SJCRH30 (cell line): ENCODE measurements at places on chromosomes 1 and 21. TPM values are rescaled to one million over a fixed set of nuclear protein-coding genes. Genes with fewer than 3 reads are reported as not detected.

- DNase-seq: peak; percentile 49
Measured at GRCh38 chr21:36747815-36748383, 49.0 kb downstream of the SIM2 start.

- no peak for DNase-seq
Measured at GRCh38 chr1:236213534-236213933, 68.2 kb downstream of the ERO1B start.

DNA sequence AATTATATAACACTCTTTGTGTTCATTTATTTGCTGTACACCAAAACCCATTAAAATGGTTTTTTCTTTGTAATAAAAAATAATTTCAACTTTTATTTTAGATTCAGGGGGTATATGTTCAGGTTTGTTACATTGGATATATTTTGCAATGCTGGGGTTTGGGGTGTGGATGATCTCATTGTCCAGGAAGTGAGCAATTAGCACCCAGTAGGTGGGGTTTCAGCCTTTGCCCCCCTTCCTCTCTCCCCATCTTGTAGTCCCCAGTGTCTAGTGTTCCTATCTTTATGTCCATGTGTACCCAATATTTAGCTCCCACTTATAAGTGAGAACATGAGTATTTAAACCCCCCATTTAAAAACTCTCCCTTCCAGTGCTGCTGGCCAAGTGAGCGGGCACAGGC, 184.6 kb downstream of the RHOU start:
- no peak for DNase-seq

The RNF186 gene
- total RNA-seq: 0.73 and 0.86 TPM in 2 replicates

- DNase-seq: peak; percentile 81
Measured at GRCh38 chr1:31755850-31756492, 8.2 kb downstream of the ADGRB2 start.

- no peak for DNase-seq
Measured at GRCh38 chr1:170426596-170426995, 105.4 kb upstream of the GORAB start.

The BRDT gene
- not detected in 2 replicates for total RNA-seq

DNA sequence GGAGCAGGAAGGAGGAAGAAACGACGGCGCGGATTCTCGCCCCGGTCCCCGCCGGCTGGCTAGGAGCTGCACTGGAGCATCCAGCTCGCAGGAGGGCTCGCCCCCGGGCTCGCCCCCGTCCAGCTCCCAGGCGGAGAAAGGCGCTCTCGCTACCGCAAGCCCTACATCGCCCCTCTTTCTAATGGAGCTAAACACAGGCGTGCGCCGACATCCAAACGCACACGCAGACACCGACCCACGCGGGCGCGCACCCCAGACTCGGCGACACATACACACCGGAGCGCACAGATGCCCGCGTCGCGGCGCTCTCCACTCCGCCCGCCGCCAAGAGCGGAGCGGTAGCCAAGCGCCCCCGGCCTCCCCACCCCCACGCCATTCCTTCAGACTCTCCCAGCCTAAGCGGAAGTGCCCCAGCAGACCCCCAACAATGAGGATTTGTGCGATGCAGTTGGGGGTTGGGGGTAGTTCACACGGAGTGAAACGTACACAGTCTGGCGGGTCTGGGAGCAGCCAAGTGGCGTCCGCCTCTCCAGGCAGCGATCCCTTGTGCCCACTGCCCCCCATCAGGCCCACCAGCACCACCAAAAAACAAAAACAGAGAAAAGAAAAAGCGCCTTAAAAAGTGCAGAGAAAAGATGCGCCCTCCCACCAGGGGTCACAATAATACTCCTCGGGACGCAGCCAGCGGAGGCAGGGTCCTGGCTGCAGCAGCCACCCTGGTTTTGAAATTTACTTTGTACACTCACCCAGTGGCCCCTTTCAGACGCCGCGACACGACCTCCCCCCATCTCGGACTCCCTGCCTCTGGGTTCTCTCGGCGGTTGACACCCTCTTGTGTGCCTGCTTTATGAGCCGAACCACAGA, 1.4 kb downstream of the DAB1 start:
- no peak for DNase-seq

DNA sequence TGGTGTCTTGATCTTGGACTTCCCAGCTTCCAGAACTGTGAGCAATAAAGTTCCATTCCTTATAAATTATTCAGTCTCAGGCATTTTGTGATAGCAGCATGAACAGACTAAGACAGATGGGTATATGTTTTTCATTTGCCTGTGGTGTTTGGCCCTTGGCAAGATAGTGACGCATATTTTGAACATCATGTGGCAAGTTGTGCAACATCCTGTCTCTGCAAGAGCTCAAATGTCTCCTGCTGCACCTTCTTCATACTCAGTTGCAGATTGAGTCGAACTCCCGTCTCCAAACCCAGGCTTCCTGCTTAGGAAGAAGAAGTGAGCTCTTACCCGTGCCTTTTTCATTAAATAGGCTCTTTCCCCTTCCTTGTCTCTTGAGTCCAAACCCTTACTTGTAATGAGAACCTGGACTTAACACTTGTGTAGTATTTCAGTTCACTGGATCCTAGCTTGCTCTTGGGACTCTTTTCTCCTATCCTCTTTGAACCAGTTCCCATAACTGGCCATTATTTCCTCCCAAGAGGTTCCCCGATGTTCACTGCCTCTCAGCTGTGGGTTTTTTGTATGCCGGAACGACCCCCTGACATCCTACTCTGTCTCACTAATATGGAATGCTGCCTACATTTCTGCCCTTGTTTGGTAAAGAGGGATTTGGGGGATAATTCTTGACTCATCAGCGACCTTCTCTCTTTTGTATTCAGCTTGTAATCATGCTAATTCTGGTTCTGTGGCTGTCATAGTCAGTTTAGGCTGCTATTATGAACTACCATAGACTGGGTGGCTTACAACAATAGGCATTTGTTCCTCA, 125.0 kb upstream of the KCNK2 start:
- peak; percentile 11 for DNase-seq

DNA sequence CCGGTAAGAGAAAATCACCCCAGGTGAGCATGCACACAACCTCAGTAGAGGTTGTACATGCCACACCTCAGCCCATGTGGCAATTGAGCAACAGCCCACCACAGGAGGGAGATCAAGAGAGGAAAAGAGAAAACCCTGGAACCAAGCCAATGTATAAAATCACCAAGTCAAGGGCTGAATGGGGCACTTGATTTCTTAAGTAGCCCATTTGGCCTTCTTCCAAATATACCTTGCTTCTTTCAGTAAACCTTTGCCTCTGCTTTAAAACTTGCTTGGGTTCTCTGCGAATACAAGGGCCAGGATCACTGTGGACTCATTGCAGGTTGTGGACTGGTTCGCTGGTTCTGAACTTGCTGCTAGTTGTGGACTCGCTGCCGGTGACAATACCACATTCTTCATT, 1814.0 kb downstream of the PLA2G4A start:
- no peak for DNase-seq

GRCh38 chr1:35475856-35476674, 81.1 kb downstream of the KIAA0319L start:
- no peak for DNase-seq

GRCh38 chr1:109892561-109893368, 17.9 kb upstream of the CSF1 start:
- DNase-seq: no peak

The THEM5 gene
- total RNA-seq: 0.25 and 0.75 TPM in 2 replicates

DNA sequence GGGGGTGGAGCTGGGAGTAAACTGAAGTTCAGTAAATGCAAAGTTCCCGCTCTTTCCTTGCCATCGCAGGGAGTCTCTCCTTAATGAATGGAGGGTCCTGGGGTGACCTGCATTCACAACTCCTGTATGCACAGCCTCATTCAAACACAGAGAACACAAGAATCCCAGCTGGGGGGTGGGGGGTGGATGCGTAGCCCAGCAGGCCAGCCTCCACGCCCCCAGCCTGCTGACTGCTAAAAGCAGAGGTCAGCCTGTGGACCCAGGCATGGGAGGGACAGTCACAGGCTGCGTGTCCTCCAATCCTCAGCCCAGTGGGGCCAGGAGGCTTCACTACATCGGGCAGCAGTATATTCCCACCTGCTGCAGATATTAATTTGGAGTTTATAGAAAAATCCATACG, 263.1 kb downstream of the GRIK3 start:
- no peak for DNase-seq

- DNase-seq: no peak
Measured at GRCh38 chr1:11839727-11840705, 7.6 kb downstream of the NPPA start.

DNA sequence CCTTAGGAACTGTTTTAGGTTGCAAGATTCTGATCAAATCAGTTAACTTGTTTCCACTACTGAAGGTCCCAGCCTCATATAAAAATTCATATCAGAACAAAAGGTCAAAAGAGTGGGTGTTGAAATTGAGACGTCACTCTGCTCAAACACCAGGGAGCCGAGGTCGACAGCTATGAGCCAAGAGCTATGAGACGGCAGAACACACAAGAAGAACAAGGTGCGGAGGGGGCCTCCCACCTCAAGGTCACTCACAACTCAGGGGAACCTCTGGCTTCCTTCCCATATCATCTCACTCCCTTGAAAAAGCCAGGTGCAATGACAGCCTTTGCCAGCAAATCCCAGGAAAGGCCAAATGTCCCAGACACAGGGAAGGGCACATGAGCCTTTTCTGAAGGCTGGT, 749 bp downstream of the SEC16B start:
- DNase-seq: no peak

- DNase-seq: no peak
Measured at GRCh38 chr1:204141131-204141530, 10.7 kb downstream of the ETNK2 start.

DNA sequence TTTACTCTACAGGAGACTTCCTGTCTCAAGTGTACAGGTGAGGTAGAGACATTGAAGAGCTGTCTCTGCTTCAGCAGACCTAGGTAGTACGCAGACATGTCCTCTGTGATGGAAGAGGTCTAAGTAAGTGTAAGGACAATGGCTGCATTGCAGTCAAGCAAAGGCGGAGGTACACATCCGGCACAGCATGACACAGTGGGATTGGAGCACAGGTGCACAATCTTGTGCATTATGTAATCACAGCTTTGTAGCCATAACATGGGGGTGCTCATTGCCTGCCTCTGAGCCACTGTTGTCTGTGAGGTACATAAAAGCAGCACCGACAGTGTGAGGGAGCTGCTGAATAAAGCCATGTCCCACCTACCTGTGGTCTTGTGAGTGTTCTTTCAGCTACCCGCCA, 66.4 kb upstream of the CCDC190 start:
- DNase-seq: no peak

The ANGPTL3 gene
- not detected in 2 replicates for total RNA-seq

The TGFB2 gene
- total RNA-seq: 22.1 and 24.4 TPM in 2 replicates

The KRTAP19-1 gene
- total RNA-seq: not detected in 2 replicates

GRCh38 chr1:62299426-62300200, 19.6 kb downstream of the KANK4 start:
- DNase-seq: peak; percentile 100

DNA sequence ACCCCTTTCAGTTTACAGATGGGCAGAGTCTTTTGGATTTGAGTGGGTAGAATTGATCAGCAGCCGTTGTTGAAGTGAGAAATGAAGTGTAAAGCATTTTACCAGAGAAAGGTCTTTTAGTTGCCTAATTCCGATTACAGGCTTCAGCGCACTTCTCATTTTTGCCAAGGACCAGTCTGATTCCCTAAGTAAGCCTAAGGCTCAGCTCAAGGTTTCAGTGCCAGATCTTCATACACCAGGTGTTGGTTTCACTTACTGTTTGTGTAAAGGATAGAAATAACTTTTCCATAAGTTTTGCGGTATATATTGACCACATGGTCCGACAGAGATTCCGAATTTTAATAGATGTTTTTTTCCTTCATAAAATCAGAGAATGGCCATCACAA, 83.9 kb upstream of the BMP8A start:
- DNase-seq: no peak

The GJB3 gene
- total RNA-seq: not detected in 2 replicates

The GNAT2 gene
- 0.08 and 0.24 TPM in 2 replicates for total RNA-seq

DNA sequence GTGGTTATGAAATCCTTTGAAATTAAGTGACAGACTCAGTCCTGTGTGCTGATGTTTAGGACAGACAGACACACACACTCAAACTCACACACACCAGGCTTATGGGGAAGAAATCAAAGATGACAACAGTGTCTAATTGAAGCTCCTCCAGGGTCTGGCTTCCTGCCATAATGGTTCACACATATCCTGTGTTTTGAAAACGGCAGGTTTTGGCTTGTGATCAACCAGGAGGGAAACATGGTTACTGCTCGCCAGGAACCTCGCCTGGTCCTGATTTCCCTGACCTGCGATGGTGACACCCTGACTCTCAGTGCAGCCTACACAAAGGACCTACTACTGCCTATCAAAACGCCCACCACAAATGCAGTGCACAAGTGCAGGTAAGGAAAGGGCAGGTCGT, 4.6 kb downstream of the MTARC1 start:
- DNase-seq: no peak

GRCh38 chr1:68273530-68273929, 41.2 kb upstream of the WLS start:
- DNase-seq: no peak

DNA sequence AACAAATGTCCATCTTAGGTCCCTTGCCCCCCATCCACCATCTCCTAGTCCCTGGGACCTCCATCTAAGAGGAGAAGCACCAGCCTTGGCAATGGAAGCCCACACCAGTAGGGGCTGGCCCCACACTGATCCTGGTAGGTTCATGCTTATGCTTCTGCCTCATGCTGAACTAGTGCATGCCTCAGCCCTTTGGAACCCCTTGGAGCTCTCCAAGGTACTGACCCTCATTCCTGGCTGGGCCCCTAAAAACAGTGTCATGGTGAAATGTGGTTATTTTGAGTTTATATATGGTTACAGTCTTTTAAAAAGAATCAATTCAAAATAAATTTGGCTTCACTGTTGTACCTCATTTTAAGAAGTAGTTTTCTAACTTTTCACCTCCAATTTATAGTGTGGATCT, 108.3 kb downstream of the HIVEP3 start:
- DNase-seq: peak; percentile 79

- no peak for DNase-seq
Measured at GRCh38 chr1:223228201-223228600, 85.2 kb upstream of the TLR5 start.

DNA sequence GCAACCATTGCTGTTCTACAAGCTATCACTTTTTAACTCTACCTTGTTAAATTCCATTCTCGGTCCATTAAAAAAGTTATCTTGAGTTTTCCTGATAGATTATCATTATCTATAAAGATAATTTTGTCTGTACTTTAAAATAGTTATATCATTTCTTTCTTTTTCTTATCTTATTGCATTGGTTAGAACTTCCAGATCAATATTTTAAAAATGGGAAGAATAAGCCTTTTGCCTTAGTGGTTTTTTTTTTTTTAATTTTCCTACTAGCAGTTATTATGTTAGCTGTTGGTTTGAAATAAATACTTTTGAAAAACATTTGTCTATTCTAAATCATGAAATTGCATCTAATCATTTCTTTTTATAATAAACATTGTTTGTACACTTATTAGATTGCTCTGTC, 71.0 kb upstream of the ATF3 start:
- DNase-seq: no peak

GRCh38 chr1:110945626-110946025, 18.1 kb downstream of the LRIF1 start:
- no peak for DNase-seq

The OR2T11 gene
- not detected in 2 replicates for total RNA-seq

- no peak for DNase-seq
Measured at GRCh38 chr1:39675220-39675619, 3.3 kb upstream of the NT5C1A start.

GRCh38 chr21:35933466-35933865, 126.9 kb downstream of the SETD4 start:
- peak; percentile 46 for DNase-seq

The CR1 gene
- total RNA-seq: 0.16 TPM in 1 of 2 replicates, not detected in the other
